Inflammatory macrophage (primary cell): ENCODE measurements at places on chromosomes 5 and 9.
A peak's percentile ranks its signal among the peaks of the same experiment; 100 is the strongest.

DNA sequence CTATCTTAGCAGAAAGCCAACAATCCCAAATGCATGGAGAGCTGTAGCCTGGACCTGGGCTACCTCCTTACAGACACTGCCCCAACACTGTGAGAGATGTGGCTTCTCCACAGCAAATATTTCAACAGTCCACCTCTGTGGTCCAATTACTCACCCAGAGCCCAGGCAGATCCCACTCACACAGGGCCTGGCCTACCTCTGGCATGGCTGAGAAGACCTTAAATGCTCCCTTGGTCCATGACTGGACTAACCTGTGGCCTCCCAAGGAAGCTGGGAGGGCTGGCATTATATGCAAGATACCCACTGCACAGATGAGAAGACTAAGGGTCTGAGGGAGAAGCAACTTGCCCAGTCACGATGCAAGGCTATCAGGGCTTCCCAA, 22.8 kb upstream of the SLC25A51 start:
- no peak for DNase-seq

DNA sequence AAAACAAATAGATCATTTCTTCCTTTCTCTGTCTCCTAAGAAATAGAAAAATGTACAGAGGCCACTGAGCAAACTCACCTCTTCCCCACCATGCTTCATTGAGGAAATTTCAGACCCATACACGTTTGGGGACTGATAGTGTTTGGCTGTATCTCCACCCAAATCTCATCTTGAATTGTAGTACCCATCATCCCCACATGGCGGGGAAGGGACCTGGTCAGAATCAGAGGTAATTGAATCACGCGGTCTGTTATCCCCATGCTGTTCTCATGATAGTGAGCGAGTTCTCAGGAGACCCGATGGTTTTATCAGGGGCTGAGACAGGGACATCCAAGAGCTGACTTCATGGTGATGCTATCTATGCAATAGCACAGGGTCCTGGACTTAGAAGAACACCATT, 1655.8 kb downstream of the MAT2B start:
- no peak for DNase-seq

DNA sequence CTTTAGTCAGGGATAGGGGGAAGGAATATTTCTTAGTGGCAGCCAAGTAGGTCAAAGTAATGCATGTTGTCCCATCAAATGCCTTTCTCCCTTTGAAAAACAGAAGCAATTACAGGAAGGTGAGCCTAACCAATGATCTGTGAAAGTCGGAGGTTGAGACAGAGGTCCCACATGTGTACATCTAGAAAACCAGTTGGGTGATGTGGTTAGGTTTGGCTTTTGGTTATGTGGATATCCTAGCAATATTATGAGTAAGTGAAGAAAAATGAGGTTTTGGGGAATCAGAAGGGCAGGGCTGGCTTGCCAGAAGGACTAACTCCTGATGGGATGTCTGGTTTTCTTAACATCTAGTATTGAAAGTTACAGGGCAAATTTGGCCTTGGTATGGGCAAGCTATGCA, 63.4 kb upstream of the PALM2AKAP2 start:
- DNase-seq: no peak

- peak; percentile 73 for DNase-seq
Measured at GRCh38 chr5:66840511-66841013, 244.4 kb downstream of the MAST4 start.

DNA sequence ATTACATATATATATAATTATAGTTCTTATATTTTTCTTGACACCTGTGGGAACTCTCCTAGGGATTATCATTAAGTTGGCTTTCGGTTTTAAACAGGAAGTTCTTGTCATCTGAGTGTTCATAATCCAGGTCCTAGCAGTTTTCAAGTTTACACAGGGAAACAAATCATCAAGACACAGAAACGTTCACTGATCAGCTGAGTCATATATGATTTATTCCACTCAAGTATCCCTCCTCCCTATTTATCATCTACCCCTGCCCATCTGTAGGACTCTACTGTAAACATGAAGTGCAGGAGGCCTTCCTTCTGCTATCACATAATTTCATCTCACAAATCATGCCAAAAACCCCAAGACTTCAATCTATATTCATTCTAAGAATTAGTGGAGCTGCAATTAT, 6.3 kb downstream of the SLC25A51 start:
- DNase-seq: no peak

DNA sequence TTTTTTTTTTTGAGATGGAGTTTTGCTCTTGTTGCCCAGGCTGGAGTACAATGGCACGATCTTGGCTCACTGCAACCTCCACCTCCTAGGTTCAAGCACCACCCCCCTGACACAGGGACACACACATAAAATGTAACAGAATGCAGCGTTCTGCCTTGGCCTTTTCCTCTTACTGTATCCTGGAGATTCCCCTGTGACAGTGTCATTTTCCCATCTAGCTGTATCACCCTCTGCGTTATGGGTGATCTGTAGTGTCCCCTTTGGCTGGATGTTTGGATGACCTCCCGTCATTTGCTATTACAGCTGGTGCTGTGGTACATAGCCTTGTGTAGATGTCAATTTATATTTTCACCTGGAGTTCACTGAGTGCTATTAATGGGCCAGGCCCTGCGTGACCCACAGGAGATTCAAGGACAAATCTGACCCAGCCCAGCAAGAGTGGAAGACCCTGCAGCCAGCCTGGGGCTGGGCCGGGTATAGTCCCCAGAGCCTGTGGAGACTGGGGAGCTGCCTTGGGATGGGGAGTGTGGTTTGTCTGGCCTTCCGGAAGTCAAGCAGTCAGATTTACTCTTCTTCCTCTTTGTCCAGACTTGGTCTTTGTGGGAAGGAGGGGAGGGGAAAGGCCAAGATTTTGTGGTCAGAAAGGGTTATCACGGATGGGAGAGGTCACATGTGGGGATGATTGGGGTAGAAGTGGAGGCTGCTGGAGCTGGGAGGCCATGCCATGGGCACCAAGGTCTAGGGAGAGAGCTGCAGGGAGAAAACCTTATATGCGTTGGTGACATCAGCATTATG, 43.6 kb downstream of the ERGIC1 start:
- DNase-seq: peak; percentile 80

GRCh38 chr9:101495810-101496209, 37.8 kb upstream of the RNF20 start:
- no peak for DNase-seq

- DNase-seq: no peak
Measured at GRCh38 chr9:124020520-124021384, 9.2 kb downstream of the LHX2 start.

DNA sequence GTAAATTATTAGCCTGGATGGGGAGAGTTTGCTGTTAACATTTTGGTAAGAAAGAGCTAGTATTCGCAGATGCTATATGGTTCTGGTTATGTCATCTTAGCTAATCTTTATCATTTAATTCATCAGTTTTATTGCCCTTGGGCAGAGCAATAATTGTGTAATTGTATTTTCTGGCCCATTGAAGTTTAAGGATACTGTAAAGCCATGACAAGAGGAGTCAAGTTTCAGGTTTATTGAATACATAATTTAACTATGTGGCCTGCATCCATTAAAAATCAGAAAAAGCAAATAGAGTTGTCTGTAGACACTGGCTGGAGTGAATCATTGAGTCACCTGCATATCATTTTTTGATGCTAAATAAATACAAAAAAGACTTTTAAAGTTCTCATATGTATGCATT, 255.8 kb downstream of the PRELID2 start:
- no peak for DNase-seq

GRCh38 chr5:136619556-136619955, 254.2 kb upstream of the TRPC7 start:
- no peak for DNase-seq

- no peak for DNase-seq
Measured at GRCh38 chr9:75054368-75055001, 26.4 kb upstream of the CARNMT1 start.
